Fibroblast of skin of left quadriceps (primary cell): ENCODE measurements at places on chromosomes 2 and 18.
A peak's percentile ranks its signal among the peaks of the same experiment; 100 is the strongest.

GRCh38 chr2:241637795-241638660 lies 535 bp downstream of the ATG4B start:
- DNase-seq, result no peak

- no peak for DNase-seq
Observed at GRCh38 chr2:65381607-65382051, 50.8 kb downstream of the SPRED2 start.

DNA sequence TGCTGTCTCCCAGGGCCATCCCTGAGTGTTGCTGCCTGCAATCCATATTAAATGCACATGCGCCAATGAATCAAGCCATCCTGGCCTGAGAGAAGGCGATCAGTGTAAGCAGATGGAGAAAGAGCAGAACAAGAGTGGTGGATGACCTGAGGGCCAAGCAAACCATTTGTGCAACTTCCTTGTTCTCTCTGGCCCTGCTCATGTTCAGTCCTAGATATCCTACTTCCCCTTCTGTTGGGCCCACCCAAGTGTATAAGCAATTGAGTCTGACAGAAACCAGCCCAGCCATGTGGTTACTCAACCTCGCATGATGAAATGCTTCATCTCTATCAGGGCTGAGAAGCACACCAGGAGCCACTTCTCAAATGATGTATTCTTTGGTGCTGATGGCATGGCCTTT lies 383.1 kb upstream of the ID2 start:
- no peak for DNase-seq

- DNase-seq, result no peak
Observed at GRCh38 chr18:1383465-1383864, 478.8 kb downstream of the ADCYAP1 start.

DNA sequence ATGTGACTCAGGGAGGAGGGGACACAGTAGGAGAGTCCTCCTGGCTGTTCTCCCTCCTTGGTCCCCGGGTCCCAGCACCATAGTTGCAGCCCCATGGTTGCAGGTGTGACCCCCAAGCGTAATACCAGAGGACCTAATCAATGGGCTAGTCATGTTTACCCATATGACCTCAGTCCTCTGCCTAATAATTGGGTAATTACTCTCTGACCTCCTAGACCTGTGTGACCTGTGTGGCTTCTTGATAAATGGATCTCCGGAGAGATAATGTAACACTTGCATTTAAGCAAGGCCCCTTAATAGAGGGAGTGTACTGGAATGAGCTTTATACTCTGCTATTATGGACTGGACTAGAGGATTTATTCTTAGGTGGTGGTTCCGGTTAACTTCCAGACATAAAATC lies 32.2 kb upstream of the GMCL1 start:
- no peak for DNase-seq

GRCh38 chr2:105652014-105652796 lies 92.5 kb upstream of the NCK2 start:
- no peak for DNase-seq

DNA sequence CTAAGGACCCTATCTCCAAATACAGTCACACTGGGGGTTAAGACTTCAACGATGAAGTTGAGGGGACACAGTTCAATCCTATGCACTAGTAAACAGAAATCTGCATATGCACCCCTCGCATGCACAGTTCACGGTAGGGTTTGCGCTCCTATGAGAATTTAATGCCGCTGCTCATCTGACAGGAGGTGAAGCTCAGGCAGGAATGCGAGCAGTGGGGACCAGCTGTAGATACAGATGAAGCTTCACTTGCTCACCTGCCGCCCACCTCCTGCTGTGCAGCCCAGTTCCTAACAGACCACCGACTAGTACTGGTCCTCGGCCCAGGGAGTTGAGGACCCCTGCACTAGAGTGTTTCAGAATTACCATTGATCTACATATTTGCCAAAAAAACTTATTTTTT lies 40.0 kb upstream of the FAHD2A start:
- DNase-seq, result no peak

- DNase-seq, result no peak
Observed at GRCh38 chr2:171513719-171514160, 8.5 kb upstream of the CYBRD1 start.

DNA sequence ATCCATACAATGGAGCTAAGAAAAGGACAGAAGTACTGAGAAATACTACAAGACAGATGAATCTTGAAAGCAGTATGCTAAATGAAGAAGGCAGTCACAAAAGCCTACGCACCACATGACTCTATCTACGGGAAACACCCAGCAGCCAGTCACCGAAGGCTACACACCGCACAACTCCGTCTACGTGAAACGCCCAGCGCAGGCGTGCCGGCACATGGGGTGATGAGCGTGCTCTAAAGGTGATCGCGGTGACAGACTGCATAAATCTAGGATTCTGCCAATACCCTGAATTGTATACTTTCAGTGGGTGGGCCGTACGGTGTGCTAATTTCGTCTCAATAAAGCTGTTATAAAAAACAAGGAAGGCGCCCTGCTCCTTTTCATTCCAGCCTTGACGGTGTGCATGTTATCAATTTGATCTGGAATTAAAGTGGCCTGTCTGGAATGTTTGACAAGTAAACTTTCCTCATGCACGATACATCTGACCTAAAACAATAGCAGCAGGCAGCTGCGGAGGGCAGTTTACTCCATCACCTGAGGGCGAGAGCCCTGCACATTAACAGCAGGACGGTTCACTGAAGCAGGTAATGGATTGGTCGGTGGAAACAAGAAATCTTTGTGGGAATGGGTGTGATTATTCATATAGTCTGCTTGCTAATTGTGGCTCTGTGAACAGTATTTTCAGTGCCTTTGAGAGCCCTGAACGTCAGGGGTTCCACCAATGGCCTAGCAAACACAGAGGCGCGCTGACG lies 86.2 kb upstream of the SALL3 start:
- no peak for DNase-seq

- DNase-seq, result no peak
Observed at GRCh38 chr2:97713296-97714083, at the start of gene ZAP70. Gene ZAP70 (plus strand): TSS chr2:97713576. CDS start chr2:97724037, 10,461 bp downstream.

- no peak for DNase-seq
Observed at GRCh38 chr18:25621682-25622081, 269.7 kb upstream of the ZNF521 start.

DNA sequence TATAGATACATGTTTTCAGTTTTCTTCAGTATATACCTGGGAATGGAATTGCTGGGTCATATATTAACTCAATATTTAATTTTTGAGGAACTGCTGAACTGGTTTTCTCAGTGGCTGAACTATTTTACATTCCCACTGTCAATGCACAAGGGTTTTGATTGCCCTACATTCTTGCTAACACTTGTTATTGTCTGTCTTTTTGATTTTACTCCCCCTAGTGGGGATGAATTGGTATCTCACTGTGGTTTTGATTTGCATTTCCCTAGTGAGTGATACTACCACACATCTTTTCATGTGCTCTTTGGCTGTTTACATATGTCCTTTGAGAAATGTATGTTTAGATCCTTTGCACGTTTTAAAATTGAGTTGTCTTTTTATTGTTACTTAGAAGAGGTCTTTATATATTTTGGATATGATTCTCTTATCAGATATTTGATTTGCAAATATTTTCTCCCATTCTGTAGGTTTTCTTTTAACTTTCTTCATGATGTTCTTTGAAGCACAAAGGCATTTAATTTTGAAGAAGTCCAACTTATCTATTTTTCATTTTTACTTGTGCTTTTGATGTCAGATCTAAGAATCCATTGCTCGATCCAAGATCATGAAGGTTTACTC lies 36.2 kb downstream of the ASB1 start:
- peak; percentile 29 for DNase-seq

- no peak for DNase-seq
Observed at GRCh38 chr2:127072970-127073369, 34.0 kb downstream of the BIN1 start.

DNA sequence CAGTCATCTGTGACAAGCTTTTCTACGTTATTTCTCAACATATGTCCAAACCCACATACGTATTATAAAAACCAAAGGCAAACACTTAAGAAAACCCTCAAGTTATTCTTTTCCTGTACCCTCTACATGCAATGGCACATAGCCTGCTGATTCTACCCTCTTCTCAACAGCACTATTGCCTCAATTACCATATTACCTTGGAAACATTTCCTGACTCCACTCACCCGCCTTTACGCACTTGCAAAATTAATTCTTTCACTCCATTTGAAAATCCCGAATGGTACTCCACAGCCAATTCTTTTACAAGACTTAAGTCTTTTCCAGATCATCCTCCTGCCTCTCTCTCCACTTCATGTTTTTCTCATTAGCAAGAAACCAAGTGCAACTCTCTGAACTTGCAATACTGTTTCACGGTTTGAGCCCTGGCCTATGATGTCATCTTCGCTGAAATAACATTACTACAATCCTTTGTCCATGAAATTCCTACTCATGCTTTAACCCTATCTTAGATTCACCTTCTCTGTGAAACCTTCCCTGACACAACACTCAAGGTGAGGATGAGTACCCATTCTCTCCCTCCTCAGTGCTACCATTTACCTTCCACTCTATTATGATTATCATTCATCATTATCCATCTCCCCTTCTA lies 29.0 kb downstream of the SESTD1 start:
- peak; percentile 37 for DNase-seq

- DNase-seq, result no peak
Observed at GRCh38 chr2:241096979-241097378, 5.1 kb downstream of the MTERF4 start.

DNA sequence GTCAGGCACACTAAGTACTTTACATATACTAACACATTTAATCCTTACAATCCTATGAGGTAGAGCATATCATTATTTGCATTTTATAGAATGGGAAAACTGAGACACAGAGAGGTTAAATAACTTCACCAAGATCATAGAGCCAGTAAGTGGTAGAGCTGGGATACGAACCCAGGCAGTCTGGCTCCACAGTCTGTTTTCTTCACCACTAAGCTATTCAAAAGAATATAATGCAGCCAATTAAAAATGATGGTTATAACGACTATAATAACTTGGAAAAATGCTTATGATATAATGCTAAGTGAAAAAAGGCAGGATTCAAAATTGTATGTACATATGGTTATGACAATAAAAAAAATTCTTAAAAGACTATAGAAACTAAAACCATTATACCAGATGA lies 7.3 kb downstream of the THOC1 start:
- no peak for DNase-seq

- no peak for DNase-seq
Observed at GRCh38 chr2:214699236-214699635, 110.2 kb downstream of the BARD1 start.

GRCh38 chr2:54209379-54209778 lies 46.6 kb downstream of the TSPYL6 start:
- no peak for DNase-seq

DNA sequence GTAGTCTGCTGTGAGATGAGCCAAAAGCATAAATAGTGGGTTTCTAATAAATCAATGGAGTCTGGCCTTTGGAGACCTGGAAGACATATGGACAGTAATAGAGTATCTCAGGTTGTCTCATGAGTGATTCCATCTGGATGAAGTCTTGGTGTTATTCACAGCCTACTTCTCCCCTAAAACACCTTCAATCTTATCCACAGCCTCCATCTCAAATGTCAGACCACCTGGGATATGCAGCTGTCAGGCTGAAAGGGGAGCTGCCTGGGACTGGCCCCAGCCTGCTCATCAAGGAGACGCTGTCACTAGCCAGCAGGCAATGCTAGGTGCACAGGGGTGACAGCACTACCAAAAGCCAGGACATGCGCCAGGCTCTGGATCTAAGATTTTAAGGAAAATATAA lies 684.0 kb upstream of the ZEB2 start:
- DNase-seq, result no peak

DNA sequence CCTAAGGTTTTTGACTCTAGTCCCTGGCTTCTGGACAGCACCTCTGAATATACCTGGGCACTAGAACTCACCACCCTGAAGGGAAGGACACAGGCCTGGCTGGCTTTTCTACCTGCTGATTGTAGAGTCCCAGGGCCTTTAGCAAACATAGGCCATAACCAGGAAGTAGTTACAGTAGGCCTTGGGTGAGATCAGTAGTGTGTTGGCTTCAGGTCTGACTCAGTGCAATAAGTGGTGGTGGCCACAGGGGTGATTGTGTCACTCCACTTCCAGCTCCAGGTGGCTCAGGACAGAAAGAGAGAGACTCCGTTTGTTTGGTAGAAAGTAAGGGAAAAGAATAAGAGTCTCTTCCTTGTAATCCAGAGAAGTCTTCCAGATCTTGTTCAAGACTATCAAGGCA lies 101.7 kb upstream of the LGALSL start:
- DNase-seq, result no peak

DNA sequence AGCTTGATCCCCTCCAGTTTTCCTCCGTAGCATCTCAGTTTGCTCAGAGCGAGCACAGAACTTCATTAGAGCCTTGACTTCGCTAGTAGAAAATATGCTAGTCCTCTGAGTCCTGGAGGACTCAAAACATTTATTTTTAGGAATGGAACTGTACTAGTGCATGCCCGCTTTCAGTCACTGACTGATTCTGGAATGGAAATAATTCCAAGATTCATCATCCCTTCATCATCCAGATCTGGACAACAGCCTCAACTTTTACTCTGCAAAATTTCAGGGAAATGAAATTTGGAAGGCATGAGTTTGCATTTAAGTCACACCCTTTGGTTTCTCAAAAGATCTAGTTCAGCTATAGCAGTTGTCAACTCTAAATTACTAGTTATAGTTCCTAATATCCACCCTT lies 304.6 kb downstream of the XIRP2 start:
- no peak for DNase-seq

GRCh38 chr2:143700865-143701264 lies 571.6 kb downstream of the ARHGAP15 start:
- DNase-seq, result peak; percentile 61

GRCh38 chr18:9449600-9450414 lies 25.5 kb upstream of the RALBP1 start:
- no peak for DNase-seq

DNA sequence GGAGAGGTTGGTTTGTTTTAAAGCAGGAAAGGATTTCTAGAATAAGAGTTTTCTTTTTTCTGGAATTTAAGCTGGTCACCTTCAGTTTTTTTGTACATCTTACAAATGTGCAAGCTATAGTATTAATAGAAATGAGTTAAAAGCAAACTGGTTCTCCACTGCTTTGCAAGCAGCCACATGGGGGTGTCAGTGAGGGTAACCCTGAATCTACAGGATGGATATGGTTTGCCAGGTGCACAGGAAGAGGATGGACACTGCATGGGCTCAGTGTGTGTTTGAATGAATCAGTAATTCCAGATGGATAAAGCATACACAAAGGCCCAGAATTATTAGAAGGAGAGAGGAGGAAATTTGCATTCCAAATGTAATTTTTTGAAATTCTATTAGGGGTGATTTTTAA lies 89.0 kb downstream of the MAPRE2 start:
- no peak for DNase-seq
